ENCODE measurements at places on chromosomes 1 and 21. TPM values are rescaled to one million over a fixed set of nuclear protein-coding genes. Genes with fewer than 3 reads are reported as not detected.

Gene GPR25
- total RNA-seq: not detected

- DNase-seq: no peak
These were observed 107.1 kb downstream of the ST3GAL3 start for GRCh38 chr1:43814401-43814800.

GRCh38 chr1:229620876-229621275, 5.0 kb downstream of the TAF5L start:
- DNase-seq: no peak

DNA sequence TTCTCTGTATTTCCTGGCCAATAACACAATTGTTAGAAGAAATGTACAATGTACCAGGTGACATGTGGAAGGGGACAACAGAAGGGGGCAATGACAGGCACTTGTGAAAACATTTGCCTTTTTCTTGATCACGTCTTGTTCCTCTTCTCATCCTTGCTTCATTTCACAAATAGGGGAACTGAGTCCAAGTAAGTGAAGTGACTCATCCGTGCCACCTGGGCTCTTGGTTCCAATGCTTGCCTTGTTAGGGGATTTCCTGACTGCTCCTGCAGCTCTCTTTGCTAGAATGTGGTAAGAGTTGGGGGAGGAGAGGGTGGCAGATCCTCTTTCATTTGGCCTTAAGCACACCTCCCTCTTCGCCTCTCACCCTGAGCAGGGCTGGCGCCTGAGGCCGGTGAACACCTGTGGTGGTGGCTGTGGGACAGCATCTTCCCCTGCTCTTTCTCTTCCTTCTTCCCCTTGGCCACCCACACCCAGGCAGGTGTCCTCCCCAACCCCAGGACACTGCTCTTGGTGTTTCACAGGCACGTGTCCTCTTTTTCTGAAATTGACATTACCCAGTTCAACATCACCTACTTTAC, 2.2 kb upstream of the RHEX start:
- no peak for DNase-seq

DNA sequence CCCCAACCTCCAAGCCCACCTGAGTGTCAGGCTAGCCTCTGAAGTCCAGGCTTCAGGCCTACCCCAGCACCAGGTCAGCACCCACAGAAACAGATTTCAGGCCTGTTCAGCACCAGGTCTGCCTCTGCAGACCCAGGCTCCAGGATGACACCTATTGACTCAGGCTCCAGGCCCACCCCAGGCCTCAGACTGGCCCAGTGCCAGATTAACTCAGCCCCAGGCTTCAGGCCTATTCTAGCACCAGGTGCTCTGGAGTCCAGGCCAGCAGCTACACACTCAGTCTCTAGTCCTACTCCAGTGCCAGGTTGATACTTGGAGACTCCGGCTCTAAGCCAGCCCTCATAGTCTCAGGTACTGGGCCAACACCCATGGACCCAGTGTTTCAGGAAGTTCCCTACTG, 541.7 kb upstream of the PBX1 start:
- no peak for DNase-seq

Gene IL22RA1
- total RNA-seq: 0.22 TPM
